ENCODE measurements at places on chromosomes 1 and 21.

DNA sequence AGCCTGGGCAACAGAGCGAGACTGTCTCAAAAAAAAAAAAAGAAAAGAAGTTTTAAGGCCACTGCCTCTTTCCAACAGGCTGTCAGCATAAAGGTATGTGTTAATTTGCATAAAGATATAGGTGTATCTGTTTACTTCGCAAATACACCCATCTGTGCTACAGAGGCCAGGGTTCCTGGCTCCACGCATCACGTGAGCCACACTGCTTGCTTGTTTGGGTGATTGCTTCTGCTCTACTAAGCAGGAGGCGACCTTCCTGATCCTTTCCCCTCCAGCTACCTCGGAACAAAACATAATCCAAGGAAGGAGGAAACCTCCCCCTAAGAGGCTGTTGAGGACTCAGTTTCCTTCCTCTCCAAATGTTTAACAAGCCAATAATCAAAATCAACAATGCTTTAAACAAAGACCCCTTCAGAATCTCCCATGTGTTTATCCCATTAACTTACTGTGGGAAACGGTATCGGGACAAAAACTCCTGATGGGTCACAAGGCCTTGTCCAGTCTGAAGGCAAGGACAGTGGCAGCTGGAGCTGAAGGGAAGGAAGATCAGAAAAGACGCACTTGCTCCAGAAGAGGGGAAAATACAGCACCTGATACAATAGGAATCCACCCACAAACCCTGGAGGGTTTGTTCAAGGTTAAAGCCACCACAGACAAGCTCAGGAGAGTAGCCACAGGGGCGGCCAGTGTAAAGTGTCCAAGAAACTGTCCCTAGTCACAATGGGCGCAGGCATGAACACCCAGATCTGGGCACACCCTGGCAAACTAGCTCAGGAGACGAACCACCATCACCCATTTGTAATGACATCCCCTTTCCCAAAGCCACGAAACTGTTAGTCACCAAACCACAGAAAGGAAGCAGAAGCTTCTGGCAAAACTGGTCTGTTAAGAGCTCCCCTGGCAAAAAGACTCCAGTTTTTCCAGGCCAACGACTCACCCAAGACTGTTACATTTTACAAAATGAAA, 17.2 kb downstream of the CTNNBIP1 start:
- DNase-seq = no peak

DNA sequence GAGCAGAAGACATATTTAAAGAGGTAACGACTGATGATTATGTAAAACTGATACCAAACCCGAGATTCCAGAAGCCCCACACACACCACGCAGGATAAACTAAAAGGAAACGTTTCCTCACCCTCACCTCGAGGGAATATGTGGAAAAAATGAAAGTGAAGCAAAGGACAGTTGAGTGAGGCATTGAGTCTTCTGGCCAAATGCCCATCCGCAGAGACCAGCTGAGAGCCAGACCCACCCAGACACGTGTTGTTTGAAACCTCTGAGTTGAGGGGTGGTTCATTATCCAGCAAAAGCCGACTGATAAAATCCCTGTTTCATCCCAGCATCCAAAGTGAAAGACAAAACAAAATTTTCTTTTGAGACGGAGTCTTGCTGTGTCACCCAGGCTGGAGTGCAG, 29.6 kb upstream of the PCBP3 start:
- DNase-seq = no peak

GRCh38 chr1:235246022-235246948, 81.7 kb downstream of the ARID4B start:
- no peak for DNase-seq

DNA sequence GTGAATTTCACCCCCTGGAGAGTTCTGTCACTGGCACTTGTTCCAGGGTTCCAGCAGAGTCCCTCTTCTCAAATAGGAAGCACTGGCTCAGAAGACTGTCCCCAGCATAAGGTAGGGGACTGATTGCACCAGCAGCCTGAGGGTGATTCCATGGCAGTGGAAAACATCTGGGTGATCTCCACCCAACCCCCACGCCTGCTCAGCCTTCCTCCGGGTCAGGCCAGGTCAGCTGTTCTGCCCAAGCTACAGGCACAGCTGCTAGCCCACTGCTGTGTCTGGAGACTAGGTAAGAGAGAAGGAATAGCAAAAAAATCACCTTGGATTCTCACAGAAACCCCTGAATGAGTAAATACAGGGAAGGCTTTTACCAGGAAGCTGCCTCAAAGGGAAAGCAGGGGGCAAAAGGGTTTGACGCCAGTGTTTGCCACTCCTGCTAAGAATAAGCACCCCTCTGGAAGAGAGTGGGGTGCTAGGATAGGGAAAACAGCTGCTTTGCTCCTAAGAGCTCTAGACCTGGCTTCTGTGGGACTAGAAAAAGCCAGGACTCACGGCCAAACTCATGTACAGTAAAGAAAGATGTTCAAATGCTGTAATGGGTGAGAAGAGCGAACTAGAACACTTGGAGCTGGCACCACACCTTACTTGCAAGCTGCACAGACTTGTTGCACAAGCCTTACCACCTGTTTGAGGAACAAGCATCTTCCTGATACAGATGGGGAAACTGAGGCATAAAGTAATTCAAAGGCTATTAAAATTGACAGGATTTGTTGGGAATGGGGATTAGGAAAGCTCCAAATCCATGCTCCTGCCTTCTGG, 1.0 kb upstream of the DENND2D start:
- no peak for DNase-seq

DNA sequence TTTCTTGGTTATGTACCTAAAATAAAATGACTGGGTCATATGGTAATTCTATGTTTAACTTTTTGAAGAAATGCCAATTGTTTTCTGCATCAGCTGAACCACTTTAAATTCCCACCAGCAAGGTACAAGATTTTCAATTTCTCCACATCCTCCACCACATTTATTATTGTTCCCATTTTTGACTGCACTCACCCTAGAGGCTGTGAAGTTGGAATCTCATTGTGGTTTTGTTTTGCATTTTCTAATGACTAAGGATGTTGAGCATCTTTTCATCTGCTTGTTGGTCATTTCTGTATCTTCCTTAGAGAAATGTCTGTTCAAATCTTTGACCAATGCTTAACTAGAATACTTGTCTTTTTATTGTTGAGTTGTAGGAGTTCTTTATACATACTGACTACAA, 72.5 kb downstream of the ASTN1 start:
- no peak for DNase-seq

DNA sequence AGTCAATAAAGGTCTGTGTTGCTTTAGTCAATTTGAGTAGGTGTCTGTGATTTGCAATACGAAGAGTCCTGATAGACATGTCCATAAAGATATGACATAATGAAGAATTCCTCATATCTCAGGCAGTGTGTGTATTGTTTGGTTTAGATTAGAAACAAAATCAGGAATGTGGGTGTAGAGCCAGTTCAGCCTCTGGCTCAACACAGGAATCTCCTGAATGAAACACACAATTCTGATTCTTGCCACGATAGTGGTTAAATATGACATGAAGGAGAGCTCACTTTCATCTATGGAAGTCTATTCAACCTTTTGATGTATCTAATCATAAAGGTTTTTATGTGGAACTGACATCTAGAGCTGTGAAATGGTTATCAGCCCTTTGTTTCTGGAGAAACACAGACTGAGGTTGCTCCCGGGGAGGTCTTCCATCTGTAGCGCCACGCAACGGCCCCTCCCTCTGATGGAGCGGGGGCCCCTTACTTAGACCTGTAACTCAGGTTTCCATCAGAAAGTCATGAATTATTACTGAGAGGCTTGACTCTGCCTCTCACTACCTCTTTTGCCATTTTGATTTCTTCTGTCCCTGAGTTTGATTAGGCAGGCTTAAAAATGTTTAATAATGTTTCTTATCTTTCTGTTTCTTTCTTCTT, 19.5 kb downstream of the TSPAN2 start:
- no peak for DNase-seq

DNA sequence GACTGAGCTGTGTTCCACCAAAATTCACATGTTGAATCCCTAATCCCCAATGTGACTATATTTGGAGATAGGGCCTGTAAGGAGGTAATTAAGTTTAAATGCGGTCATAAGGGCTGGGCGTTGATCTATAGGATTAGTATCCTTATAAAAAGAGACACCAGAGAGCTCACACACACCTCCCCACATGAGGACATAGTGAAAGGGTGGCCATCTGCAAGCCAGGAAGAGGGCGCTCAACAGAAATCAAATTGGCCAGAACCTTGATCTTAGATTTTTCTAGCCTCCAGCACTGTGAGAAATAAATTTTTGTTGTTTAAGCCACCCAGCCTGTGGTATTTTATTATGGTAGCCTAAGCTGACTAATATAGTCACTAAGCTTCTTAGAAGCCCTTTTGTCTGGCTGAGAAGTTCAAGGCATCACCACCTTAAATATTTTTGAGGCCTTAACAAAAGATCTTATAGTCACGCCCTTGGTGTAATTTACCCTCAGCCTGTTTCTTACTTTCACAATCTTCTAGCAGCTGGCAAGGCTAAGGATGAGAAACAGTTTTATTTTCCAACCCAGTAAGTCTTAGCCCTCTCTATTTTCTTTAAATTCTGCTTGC, 28.8 kb downstream of the GORAB start:
- DNase-seq = no peak

DNA sequence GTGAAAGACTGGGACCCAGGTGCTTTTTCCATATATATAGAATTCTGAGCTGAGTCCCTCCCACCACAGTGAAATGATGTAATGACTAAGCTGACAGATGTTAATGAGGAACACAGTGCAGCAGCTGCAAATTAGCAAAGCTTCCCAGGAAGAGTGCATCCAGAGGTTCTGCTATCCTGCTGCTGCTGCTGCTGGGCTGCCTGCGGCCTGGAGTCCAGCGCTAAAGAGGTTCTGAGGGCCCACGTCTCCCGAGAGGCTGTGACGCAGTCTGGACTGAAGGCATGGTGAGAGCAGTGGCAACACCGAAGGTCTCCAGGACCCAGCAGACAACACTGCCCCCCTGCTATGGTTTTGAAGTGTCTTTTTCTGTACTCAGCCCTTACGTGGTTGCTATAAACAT, 63.9 kb downstream of the URB2 start:
- DNase-seq = no peak

DNA sequence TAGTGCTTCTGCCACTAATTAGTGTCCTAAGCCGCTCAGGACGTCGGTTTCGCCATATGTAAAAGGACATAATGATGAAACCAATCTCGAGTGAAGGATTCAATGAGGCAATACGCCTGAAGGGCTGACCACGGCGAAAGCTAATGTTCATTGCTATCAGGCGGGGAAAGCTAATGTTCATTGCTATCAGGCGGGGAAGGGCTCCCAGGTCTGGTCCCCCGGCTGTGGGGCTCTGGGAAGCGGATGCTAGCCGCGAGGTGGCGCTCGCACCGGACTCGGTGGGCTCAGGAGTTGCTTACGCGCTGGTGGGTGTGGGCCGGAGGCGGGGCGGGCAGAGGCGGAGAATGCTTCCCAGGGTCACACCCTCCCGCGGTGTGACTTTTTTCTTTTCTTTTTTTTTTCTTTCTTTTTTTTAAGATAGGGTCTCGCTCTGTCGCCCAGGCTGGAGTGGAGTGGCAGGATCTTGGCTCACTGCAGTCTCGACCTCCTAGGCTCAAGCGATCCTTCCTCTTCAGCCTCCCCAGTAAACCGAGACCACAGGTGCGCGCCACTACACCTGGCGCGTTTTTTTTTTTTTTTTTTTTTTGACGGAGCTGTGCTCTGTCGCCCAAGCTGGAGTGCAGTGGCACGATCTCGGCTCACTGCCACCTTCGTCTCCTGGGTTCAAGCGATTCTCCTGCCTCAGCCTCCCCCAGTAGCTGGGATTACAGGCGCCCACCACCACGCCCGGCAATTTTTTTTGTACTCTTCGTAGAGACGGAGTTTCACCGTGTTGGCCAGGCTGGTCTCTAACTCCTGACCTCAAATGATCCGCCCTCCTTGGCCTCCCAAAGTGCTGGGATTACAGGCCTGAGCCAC, 1.1 kb upstream of the PEAR1 start:
- DNase-seq = no peak

GRCh38 chr1:150621497-150622302, 7.7 kb downstream of the ENSA start:
- DNase-seq = no peak

DNA sequence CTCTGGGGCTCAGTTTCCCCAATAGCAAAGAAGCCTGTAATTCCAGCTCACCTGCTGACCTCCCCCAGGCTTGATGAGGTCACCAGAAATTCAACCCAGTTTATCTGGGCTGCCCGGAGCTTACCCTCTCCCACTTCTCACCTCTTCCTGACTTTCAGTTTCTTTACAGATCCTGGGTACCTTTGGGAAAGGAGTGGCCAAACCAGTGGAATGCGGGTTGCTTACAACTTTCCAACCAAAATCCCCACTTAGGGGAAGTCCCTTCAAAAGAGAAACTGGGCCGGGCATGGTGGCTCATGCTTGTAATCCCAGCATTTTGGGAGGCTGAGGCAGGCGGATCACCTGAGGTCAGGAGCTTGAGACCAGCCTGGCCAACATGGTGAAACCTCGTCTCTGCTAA, 5.9 kb upstream of the MARCKSL1 start:
- DNase-seq = no peak

GRCh38 chr1:9369964-9370788, 77.5 kb downstream of the SPSB1 start:
- DNase-seq = no peak

GRCh38 chr1:183022202-183023145, 746 bp upstream of the LAMC1 start:
- no peak for DNase-seq

GRCh38 chr1:182604175-182605164, at the start of gene RGS16:
Gene RGS16 (minus strand): TSS chr1:182604389. CDS start chr1:182604259, 130 bp downstream.
- peak; percentile 4 for DNase-seq

DNA sequence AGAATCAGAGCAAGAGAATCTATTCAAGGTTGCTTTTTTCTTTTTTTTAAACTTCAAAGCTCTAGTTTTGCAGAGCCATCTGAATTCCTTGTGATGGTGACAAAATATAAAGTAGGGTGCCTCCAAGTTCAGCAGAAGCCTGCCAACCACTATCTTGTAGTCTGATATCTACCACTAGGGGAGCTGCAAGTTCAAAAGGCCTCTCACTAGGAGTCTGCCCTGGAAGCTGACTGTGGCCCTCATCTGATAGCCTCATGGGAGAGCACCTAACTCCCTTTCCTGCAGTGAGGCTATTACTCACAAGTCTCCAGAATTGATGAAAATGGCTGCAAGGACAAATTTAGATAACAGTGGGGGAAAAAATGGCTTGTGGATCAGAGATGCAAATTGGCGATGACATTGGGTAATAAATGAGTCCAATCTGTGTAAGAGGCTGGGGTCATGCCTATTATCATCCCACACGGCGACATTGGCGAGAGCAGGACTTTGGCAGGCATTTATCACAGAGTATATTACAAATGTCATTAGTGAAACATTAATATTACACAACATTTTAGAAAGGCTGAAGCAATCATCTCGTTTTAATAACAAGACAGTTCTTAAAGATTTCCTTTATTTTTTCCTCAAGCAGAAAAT, 10.7 kb upstream of the ZP4 start:
- DNase-seq = no peak

- DNase-seq = no peak
These were observed 975.7 kb upstream of the ADGRL4 start for GRCh38 chr1:79982211-79982610.

DNA sequence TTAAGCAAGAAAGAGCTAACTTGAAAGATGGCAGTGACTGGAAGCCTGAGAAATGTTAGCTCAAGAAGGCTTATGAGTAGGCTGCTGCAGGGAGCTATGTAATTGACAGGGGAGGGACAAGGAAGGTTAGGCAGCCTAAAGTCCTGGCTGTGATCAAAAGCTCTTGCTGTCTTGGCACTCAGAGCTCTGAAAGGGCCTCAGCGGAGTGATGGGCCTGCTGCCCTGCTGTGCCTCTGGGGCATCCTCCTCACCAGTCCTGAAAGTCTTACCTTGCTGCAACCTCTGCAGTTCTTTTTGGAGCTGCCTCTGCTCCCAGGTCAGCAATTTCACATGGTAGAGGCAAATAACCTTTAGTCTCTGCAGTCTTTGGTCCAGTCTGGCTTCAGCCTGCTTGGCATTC, 1.8 kb downstream of the CCDC190 start:
- no peak for DNase-seq

- DNase-seq = no peak
These were observed 375.1 kb upstream of the ZP4 start for GRCh38 chr1:238265866-238266265.

Measured in cerebellar nuclear complex (tissue), 1 donor.